HT1080 (cell line): ENCODE measurements at places on chromosomes 1 and 21. TPM values are rescaled to one million over a fixed set of nuclear protein-coding genes. Genes with fewer than 3 reads are reported as not detected.

The NBPF12 gene
- 1.7 and 2.3 TPM in 2 replicates for total RNA-seq

The METTL13 gene
- total RNA-seq, result 64.8 and 87.6 TPM in 2 replicates

The CR2 gene
- total RNA-seq, result not detected in 2 replicates

The CD5L gene
- 0.27 TPM in 1 of 2 replicates, not detected in the other for total RNA-seq

The CAPZA1 gene
- 240 and 250 TPM in 2 replicates for total RNA-seq

The MTARC2 gene
- total RNA-seq, result 1.5 and 2.7 TPM in 2 replicates

The SLC22A15 gene
- 1.6 and 3.2 TPM in 2 replicates for total RNA-seq

- no peak for DNase-seq
Measured at GRCh38 chr21:14712121-14712715, 166.1 kb upstream of the SAMSN1 start.

- DNase-seq, result no peak
Measured at GRCh38 chr1:88394958-88395357, 289.1 kb upstream of the PKN2 start.

DNA sequence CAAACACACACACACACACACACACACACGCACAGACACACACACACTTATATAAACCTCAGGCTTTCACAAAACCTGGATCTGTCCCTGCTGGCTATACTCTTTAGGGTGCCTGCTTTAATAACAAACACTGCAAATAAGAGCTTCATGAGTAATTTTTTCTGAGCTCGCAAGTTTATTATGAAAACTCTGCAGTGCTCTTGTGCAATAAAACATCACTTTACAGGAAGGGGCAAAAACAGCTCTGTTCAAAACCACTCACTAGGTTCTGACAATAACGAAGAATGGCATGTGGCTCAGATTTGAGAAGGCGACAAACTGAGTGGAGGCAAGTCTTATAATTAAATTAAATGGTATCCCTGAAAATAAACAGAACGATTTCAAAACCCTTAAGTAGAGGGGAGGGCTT lies 42.6 kb upstream of the CTPS1 start:
- DNase-seq, result no peak

DNA sequence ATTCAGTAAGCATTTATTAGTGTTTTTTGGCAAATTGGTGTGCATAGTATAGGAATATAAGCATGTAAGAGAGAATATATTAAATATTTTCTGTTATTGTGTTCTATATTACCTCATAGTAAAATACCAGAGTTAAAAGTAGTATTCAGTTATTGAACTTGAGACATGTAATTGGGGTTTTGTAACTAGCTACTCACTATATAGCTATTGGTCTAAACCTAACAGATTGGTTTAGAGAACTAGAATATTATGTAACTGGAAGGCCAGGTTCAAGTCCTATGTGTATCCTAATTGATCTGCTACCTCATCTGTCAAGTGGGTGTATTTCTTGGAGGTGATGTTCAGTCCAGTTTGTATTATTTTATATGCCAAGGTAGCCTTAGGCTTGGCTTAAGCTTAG lies 26.3 kb downstream of the CLIC4 start:
- no peak for DNase-seq

DNA sequence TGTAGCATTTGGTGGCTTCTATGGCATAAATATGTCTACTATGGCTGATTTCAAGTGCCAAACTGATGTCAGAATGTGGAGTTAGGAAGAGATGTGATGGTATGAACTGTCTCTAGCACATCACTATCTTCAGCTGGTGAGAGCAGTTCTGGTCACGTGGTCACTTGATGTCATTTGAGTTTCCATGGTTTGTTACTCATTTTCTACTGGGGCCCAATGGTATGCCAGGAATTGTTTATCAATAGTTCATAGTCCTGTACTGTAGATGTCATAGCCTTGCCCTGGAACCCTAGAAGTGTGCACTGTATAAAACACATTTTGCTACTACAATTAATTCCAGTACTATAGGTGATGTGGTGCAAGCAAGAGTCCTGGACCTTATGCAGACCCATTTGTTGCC lies 153.7 kb downstream of the PDE4B start:
- no peak for DNase-seq

- DNase-seq, result peak; percentile 87
Measured at GRCh38 chr1:229070168-229070567, 200.7 kb upstream of the RAB4A start.

DNA sequence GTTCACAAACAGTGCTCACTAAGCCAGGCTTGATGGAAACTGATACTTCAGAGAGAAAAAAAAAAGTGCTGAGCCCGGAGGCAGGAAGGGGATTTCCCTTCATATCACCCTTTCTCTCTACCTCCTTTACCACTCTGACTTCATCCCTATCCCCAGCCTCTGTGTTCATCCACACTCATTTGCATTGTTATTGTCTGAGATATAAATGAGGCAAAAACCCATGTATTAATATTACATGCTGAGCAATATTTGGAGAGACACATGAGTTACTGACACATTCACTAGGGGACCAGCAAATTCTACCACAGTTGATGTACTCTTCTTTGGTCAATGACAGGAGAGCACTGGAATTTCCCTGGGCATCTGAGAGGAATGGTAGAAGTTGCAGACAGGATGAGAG lies 175.8 kb downstream of the TNFSF18 start:
- no peak for DNase-seq

DNA sequence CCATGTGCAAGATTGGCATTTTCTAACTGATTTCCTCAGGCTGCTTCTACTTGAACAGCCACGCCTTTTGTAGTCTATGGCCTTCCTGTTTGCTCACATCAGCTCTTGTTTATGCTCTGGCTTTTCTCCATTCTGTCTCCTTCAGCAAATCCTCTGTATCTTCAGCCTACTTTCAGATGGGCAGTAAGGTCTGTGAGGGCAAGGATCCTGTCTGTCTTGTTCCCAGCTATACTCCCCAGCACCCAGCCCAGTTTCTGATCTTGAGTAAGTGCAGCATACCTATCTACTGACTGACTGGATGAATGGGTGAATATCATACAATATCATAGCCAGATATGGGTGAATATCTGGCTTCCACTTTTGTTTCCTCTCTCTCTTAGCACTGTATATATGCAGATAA lies 438.1 kb downstream of the LMO4 start:
- no peak for DNase-seq

DNA sequence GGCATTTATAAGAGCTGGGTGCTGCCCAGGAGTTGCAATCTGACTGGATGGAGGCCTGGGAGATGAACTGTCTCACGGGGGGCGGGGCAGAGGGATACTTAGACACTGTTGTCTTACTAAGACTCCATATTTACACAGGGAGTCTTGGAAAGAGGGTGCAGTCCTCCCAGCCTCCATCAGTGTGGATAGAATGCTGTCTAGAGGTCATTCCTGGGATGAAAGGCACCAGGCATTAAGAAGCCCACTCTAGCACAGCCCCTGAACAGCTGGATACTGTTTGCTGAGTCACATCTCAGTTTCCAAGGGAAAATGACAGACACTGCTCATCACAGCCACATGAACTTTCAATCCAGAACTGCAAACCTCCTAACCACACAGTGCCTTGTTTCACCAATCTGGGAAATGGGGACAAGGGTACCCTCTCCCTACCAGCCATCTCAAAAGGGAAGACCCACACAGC lies 43.3 kb downstream of the SSBP3 start:
- no peak for DNase-seq

GRCh38 chr21:45248301-45248892 lies 39.3 kb downstream of the POFUT2 start:
- no peak for DNase-seq

GRCh38 chr1:220203816-220204215 lies 68.4 kb downstream of the RAB3GAP2 start:
- DNase-seq, result no peak

DNA sequence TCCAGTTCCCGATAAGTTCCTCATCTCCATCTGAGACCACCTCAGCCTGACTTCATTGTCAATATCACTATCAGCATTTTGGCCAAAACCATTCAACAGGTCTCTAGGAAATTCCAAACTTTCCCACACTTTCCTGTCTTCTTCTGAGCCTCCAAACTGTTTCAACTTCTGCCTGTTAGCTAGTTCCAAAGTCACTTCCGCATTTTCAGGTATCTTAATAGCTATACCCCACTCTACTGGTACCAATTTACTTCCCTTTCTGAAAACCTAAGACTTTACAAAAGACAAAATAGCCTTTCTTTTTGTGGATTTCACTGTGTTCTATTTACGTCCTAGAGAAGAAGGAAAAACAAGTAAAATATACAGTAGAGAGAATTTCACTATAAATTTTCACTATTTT lies 147.0 kb upstream of the FMN2 start:
- DNase-seq, result no peak

- no peak for DNase-seq
Measured at GRCh38 chr21:19993268-19993667, 1004.9 kb upstream of the NCAM2 start.

- no peak for DNase-seq
Measured at GRCh38 chr1:230282157-230282556, 144.0 kb downstream of the PGBD5 start.

DNA sequence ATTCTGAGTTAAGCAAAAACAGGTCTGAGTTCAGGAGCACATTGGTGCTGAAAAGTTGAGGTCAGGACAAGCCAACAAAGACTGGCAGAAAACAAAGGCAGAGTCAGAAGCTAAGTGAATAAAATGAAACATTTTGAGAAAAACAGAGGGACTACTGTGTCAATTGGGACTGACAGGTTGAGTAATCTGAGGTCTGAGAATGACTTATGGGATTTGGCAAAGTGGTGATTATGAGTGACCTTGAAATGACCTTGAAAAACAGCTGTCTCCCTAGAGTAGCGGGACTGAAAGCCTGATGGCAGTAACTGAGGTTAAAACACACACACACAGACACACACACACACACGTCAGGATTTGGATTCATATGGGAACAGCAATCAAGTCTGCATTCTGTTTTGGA lies 8.8 kb upstream of the COG2 start:
- no peak for DNase-seq

DNA sequence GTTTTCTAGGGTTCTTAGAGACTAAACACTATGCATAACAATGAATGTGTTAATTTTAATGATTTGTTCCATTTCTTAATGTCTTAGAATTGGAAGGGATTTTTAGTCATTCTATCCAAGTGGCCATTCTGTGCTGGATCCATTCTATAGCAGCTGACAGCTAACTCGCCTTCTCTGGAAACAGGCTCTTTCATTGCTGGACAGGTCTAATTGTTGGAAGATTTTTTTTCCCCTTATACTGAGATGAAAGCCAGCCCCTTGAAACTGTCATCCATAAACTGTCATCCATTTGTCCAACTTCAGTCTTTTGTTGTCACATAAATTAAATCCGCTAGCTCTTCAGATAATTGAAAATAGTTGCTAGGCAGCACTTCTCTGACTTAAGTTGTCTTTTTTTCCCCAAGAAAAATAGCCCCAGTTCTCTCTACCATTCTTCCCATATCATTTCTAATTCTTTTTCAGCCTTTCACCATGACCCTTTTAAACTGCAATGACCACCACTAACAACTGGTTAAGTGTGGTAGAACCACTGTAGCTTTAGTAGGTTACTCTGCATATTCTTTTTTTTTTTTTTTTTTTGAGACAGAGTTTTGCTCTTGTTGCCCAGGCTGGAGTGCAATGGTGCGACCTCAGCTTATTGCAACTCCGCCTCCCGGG lies 19.7 kb downstream of the AK4 start:
- DNase-seq, result no peak

DNA sequence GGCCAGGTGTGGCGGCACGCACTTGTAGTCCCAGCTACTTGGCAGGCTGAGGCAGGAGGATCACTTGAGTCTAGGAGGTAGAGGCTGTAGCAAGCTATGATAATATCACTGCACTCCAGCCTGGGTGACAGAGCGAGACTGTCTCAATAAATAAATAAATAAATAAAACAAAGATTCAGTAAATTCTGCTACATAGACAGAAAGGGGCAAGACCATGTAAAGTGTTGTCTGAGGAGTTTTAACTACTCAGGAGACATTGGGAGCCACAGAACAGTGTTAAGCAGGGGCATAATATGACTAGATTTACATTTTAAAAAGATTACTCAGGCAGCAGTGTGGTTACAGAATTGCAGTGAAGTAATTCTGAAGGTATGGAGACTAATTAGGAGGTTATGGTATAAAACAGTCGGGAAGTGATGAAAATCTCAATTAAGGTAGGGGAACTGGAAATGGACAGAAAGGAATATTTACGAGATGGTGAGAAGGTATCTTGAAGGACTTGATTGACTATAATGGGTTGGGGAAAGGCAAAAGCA lies 94.7 kb downstream of the ATP1B1 start:
- DNase-seq, result peak; percentile 3

DNA sequence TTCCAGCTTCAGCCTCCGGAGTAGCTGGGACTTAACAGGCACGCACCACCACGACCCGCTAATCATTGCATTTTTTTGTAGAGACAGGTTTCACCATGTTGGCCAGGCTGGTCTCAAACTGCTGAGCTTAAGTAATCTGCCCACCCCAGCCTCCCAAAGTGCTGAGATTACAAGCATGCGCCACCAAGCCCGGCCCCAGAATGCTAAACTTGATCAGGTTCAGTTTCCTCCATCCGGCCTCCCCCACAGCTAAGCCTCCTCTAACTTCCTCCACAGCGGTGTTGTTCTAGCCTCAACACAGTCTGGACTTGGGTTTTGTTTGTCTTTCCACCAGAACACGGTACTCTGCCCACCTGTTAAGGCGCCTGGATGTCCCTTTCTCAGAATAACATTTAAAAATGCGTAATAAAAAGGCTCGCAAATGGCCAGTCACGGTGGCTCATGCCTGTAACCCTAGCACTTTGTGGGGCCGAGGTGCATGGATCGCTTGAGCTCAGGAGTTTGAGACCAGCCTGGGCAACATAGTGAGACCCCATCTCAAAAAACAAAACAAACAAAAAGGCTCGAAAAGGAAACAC lies 2.4 kb downstream of the PARP1 start:
- DNase-seq, result no peak

DNA sequence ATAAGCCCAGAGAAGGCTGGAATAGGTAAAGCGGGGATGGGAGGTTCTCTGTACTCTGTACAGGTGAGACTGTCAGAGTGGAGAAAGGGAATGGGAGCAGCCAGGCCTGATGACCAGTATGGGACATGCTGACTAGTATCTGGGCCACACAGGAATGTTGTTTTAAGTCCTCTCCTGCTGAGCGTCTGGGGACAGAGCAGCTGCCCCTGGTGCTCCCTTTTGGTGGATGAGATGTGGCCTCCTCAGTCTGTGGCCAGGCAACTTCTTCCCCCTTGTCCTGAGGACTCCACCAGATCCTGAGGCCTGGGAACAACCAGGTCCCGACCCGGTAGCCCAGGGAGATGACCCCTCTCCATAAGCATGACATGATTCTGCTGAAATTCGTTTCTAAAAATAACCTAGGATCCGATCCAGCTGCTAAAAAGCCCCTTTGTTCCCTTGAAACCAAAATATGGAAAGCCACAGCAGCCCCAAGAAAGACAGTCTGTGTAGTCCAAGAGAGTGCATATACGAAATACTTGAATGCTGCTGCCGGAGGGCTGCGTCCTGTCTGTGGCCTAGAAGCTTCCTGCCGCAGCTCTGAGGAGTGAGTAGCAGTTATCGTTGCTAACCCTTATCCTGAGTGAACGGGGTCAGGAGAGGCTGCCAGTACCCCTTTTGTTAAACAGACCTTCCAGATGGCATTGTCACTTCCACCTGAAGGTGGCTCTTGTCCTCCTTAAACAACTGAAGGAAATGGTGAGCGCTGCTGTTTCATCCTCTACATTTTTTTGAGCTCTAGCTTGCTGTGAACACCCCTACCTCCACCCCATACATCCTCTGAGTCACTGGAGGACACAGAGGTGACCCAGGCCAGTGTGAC lies 47.1 kb downstream of the ATP2B4 start:
- peak; percentile 100 for DNase-seq
